GM04504 (cell line): ENCODE measurements at places on chromosomes 6 and 20.
A peak's percentile ranks its signal among the peaks of the same experiment; 100 is the strongest.

- peak; percentile 35 for DNase-seq
These were observed at the start of gene BLTP3A for GRCh38 chr6:34791701-34792604. Gene BLTP3A, plus strand, starts transcription at chr6:34792083. Its CDS starts 168 bp downstream, at chr6:34792251.

DNA sequence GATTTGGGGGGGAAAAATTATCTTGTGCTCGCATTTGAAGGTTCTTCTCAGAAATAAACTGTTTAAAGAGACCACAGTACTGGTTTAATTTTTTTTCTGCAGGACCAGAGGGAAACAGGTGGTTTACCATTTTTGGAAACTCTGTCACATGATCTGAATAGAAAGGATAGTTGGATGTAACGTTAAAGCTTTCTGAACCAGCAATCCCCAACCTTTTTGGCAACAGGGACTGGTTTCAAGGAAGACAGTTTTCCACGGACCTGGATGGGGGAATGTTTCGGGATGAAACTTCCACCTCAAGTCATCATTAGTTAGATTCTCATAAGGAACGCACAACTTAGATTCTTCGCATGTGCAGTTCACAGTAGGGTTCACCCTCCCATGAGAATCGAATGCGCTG, 50.4 kb downstream of the MCM8 start:
- DNase-seq: no peak

DNA sequence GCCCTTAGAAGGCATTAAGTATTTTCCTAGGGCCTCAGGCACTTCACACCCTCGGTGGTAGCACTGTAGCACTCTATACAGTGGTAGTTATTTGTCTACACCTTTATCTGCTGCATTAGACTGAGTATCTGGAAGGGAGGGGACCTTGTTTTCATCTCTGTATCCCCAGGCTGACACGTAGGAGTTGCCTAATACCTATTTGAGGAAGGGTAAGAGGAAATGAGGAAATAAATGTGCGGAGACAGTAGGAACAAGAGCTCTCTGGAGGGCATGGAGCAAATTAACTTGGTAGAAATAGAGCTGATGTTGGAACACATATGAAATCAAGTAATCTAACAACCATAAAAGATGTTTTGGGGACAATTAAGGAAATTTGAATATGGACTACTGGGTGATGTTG, 3.9 kb downstream of the CNPY3 start:
- DNase-seq: no peak

DNA sequence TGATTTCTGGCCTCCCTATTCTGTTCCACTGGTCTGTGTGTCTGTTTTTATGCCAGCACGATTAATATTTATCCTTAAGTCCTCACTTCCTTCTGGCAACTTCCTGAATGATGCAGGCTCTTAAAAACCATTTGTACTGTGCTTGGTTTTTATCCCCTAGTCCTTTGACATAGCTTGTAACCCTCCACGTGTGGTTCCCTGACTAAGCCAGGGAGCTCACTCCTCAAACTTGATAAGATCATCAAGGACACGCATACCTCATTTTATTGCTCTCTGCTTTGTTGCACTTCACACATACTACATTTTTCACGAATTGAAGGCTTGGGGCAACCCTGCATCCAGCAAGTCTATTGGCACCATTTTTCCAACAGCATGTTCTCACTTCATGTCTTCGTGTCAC, 166.4 kb upstream of the UST start:
- DNase-seq: no peak

DNA sequence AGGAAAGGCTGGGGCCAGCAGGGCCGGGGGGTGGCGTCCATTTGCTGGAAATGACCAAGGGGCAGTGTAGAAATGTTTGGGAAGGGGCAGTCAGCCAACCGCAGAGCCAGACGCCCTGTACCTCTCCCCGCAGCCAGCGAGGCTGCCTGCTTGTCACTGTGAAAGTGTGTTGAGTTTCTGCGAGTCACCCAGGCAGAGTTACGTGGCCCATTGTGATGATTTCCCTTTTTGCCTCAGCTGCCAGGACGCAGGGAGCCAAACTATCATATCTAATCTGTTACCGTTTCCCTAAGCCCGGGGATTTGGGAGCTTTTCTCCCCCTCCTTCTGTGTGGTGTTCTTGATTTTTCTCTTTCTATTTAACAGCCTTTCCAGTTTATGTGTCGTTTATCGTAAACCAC, 67.9 kb upstream of the STX16 start:
- DNase-seq: no peak

- no peak for DNase-seq
These were observed 65.9 kb downstream of the DLL1 start for GRCh38 chr6:170224694-170225660.

DNA sequence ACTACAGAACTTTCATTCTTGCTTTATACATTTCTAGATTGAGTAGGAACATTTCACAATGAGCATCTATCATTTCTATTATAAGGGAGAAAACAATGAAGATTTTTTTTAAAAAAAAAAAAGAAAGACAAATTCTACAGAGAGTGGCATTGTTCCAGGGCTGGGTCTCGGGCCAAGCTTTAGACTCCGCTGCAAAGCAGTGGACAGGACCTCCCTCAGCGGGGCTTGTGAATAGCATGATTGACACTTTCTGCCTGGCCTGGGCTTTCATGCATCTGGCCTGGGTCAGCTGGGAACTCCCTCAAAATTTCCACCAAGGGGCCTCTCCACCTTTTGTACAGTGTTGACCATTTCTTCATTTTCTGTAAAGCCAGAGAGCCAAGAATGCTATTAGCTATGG, 55.8 kb upstream of the HIVEP2 start:
- no peak for DNase-seq

GRCh38 chr6:35319346-35320030, 21.9 kb downstream of the DEF6 start:
- no peak for DNase-seq

- no peak for DNase-seq
These were observed 16.2 kb downstream of the TMEM30A start for GRCh38 chr6:75268121-75268987.

DNA sequence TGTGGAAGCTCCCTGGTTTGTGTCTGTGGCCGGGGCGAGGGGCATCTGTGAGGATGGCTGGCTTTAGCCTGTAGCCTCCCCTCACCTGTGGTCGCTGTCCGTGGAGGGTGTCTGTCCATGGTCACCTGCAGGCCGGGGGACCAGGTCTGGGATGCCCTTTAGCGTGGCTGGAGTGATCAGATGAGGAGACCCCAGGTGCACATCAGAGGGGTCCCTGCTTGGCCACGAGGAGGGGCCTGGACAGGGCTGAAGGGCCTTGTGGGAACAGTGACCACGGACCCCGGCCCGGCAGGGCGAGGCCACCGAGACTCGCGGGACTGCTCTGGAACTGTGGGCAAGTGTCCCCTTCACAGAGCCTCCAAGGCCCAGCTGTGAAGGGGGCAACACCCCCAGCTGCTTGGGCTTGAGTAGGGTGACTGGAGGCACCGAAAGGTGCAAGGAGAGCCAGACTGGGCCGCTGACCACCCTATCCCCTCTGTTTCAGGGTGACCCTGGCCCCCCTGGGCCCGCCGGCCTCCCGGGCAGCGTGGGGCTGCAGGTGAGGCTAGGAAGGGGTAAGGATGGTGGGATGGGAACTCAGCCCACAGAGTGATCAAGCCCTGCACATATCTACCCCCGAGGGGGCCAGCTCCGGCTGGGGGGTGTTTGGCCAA, 8.6 kb downstream of the COL9A3 start:
- DNase-seq: no peak

GRCh38 chr6:124054034-124054433, 250.4 kb downstream of the NKAIN2 start:
- no peak for DNase-seq

GRCh38 chr6:157908369-157909281, 73.0 kb upstream of the SYNJ2 start:
- no peak for DNase-seq

DNA sequence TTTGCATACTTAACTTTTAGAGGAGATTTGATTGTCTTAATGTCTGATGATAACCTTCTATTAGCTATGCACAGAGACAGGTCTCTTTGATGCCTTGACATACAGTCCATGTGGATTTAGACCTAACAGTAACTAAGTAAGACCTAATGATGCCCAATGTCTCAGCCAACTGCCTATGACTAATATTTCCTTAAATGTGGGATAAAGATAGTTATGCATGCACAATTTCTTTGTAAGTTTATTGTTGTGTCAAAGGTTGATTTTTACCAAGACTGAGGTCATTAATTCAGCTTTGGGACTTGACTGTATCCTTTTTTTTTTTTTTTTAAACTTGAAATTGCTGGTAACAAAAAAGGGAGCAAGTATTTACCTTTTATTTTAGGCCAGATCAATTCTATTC, 450.0 kb downstream of the HAO1 start:
- no peak for DNase-seq

DNA sequence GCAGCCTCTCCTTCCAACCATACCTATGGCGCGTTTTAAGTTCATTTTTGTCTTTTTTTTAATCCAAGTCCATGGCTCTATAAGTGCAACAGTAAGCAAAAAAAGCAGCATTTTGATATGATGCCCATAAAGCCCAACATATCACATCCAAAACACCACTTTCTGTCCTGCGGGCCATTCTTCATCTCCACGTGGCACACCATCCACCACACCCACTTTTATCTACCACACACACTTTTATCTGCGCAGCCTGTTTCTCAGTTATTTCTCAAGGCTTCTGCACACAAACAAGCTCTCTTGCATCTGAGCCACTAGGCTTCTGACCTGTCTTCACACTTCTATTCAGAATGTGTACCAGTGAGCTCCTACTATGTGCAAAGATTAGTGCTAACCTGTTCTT, 5.3 kb downstream of the GCLC start:
- no peak for DNase-seq

- DNase-seq: no peak
These were observed 96.0 kb downstream of the DTD1 start for GRCh38 chr20:18683839-18684238.

- no peak for DNase-seq
These were observed 58.4 kb downstream of the HIVEP2 start for GRCh38 chr6:142886431-142887170.

DNA sequence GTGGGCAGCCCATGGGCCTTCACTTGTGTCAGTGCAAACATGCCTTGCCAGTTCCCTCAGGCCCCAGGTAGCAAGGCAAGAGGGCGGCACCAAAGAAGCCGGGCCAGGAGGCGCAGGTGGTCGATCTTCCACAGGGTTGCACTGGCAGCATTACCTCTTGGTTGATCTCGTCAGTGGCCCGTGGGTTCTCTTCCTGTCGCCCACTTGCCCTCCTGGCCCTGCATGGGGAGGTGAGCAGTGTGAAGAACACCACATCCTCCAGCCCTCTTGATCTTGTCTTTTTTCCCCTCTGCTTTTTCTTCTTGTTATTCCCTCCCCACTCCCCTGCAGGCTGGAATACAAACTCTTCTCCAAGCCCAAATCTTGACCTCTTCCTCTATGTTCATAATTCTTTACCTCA, 3.0 kb upstream of the CST11 start:
- no peak for DNase-seq

DNA sequence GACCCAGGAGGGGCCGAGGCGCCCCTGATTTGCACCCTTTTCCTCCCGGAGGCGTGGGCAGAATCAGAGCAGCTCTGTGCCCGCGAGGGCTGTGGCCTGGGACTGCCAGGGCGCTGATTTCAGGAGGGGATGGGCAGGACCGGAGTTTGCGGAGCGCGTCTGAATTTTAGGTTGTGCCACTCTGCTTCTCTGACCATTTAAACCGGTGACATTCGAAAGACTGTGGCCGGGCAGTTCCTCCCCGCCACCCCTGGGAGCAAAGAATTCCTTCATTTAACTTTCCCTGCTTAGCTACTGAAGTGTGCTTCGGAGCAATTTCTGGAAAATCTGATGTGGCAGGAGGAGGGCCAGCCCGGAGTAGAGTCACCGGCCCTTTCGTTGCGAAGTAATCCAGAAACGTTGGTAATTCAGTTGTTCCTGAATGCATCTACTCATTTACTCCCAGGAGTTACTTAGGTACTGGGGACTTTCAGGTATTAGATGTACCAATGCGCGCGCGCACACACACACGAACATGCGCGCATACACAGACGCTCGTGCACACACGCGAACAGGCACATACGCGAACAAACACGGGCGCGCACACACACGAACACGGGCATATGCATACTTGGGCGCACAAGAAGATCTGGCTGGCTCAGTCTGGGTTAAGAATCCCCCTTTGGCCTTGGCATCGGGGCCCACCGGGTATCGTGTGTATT, 568 bp downstream of the CCDC170 start:
- DNase-seq: no peak

GRCh38 chr20:48556956-48557355, 270.8 kb downstream of the PREX1 start:
- DNase-seq: no peak

GRCh38 chr6:38973178-38974057, 75.2 kb upstream of the GLP1R start:
- peak; percentile 21 for DNase-seq

- DNase-seq: peak; percentile 89
These were observed 288.1 kb upstream of the PRDM1 start for GRCh38 chr6:105797983-105798453.

DNA sequence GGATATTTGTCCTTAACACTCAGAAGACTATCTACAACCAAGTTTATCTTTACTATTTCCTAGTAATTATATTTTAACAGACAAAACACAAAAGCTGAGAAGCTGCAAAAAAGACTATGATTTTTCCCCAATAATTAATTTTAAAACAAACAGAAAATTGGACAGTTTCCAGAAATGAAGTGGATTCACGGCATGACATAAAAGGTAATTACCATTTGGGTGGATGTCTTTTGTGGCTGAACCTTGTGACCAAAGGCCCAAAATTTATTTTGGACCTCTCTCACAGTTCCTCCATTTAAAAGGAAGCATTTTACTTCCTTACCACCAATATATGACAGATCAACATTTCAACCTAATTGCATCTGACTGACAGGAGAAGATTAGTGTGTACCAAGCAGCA, 90.2 kb downstream of the GMDS start:
- no peak for DNase-seq

- DNase-seq: no peak
These were observed 72.6 kb upstream of the LY86 start for GRCh38 chr6:6515691-6516607.

DNA sequence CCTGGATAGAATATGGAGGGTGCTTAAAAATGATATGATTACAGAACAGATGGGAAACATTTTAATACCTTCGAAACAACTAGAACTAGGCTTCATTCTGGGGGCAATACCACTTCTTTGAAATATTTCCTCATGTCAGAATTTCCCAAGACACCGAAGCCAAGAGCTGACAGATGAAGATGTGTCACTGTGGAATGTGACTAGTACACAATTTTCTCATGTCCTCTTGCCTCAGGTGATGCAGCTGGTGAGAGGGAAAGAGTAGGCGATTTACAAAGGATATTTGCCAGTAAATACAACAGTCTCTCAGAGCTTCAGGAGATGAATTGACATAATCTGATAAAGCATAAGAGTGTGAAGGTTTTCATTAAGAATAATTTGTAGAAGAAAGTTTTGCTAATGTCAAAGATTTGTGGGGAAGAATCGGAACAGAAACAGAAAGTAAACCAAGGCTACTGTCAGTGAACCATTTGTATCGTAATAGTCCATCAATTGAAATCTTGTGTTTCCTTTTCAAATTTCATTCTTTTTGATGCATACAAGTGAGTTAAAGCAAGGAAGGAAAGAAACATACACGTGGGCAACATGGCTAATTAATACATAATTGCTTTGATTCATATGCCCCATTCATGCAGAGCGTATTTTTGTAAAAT, 164.7 kb upstream of the CCN2 start:
- DNase-seq: no peak

- DNase-seq: no peak
These were observed 65.9 kb downstream of the TMEM244 start for GRCh38 chr6:129795261-129795660.

- no peak for DNase-seq
These were observed 6.0 kb upstream of the PTPRA start for GRCh38 chr20:2867081-2867864.

- no peak for DNase-seq
These were observed 370.3 kb upstream of the JARID2 start for GRCh38 chr6:14875481-14876063.
